NCI-H446 (cell line): ENCODE measurements at places on chromosomes 3 and 15.

DNA sequence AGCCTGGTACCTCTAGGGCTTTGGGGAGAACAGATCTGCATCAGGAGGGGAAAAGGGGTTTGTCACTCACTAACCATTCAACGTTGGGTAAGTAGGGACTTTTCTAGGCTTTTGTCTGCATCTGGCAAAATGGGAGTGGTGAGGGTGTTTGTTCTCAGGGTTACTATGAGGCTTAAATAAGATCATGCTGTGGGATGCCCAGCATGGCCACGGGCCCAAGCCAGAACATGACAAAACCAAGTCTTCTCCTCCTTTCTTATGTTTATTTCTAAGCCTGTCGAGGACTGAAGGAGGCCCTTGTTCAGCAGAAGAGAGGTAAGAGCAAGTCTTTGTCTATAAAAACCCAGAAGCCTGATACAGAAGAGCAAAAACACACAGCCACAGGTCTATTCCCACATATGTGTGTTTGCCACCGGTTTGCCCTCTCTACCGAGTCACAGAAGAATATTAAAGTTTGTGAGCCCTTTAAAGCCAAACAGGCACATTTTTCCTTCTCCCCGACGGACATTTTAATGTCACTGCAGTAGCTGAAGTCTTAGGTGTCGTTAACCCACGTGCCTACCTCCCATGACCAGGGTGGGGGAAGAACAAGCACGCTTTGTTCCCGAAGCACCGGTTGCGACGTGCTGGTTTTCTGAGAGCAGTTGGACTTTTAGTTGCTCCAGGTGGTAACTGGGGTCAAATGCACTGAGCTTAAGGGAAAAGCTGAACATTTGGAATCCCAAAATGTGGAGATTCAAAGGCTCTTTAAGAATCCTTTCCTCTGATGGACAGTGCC lies 72.1 kb downstream of the NOX5 start:
- DNase-seq: no peak

- no peak for DNase-seq
These were observed 28.6 kb upstream of the SERPINI2 start for GRCh38 chr3:167502401-167502800.

DNA sequence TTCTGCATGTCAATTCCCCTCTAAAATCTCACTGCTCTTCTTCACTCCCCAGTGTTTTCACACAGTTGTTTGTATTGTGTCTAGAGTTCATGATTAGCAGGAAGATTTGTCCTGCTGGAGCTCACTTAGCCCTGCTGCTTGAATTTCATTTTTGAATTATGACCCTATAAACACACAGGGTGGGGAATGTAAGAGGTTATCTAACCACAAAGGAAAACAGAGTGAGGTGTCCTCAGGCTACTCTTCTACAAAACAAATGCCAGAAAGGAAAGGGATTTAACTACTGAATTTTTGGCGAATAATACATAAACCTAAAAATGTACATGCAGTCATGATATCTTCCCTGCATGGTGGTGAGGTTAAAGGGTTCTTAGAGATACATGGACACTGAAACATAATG lies 215.1 kb upstream of the CNTN4 start:
- no peak for DNase-seq

DNA sequence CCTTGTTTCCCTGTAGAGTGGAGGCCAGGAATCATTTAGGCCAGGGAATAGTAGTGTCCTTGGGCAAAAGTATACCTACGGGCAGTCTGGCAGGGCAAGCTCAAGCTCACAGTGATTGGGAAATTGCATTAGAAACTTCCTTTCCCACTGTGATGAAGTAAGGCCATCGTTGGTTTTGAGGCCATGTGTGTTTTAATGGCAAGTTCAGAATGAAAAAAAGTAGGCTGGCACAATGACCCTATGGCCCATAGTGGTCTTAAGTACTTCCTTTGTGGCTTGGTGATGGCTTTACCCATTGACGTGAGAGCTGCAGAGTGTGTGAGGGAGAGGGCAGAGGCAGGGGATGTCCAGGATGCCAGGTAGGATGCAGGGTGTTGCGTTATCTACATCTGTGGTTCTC lies 28.8 kb downstream of the LIMD1 start:
- DNase-seq: no peak

DNA sequence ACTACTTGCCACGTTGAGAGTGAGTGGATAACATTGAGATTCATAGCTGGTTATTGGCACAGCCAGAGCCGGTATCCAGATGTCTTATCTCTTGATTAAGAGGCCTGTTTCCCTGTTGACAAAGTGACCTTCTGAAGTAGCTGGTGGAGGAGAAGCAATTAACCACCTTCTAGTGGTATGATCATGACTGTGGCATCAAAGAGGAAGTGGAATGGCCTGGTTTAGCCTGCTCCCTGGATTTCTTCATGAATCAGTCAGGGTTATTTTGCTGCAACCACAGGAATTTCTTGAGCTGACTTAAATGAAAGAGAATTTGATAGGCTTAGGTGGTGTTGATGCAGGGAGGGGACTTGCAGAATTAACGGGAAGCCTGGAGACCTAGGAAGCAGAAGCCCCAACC lies 398.3 kb downstream of the MFSD1 start:
- DNase-seq: no peak

GRCh38 chr3:56900801-56901200 lies 99.1 kb upstream of the ARHGEF3 start:
- no peak for DNase-seq

DNA sequence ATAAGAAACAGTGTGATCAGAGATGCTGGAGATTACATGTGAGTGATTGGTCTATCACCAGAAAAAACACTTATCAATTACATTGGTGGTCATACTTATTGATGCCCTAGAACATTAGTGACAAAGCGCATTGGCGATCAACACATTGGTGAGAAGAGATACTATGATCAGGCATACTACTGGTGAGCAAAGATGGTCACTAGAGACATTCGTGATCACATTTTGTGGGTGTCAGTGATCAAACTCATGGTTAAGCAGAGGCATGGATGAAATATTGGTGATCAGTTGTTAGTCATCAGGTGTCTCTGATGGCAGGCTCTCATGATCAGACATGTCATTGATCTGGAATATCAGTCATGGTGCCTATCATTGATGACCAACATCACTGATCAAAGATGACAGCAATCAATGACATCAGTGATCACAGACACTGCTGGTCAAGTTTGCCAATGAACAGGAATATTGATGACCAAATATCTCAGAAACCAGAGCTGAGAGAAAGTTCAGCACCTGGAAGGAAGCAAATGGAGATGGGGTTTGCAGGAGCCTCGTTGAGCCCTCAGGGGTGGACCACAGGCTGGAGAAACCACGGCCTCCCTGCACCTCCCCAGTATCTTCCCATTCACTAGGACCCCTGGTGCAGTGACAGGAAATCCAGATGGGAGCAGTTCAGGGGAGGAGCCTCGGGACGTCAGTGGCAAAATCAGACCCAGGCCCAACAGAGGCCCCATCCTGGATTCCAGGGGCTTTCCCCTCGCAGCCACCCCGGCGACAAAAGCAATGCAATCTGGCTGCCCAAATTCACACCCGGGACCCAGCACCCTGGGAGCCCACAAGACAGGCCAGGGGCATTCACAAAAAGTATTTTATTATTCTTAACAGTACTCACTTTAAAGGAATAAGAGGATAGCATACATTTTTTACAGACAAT lies 12.2 kb upstream of the DNAJB8 start:
- DNase-seq: no peak

DNA sequence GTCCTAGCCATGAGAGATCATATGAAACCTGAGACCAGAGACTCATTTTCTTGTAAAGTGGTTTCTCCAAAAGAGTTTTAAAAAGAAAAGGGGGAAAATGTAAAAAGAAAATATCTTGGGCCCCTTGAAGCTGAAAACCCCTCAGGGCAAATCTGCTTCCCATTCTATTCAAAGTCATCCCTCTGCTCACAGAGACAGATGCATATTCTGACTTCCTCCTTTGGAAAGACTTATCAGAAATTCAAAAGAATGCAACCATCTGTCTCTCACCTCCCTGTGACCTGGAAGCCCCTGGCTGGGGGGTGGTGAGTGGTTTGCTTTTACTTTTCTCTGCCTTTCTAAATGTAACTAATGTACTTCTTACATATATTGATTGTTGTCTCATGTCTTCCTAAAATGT lies 1154.8 kb downstream of the NSUN3 start:
- DNase-seq: no peak

DNA sequence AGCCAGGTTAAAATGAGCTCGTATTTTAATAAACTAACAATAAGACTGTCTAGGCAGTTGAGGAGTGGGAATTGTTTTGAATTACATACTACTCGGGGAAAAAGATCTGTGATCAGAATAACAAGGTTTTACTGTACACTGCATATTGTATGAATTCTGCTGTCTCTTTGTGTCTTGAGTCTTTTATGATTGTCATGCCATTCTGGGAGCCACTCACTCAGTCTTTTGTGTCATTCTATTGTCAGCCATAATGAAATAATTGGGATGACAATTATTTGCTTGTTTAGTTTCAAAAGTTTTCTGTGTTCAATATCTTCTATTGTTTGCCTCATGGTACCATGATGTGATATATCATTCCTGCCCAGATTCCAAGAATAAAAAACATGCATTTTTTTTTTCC lies 339.6 kb upstream of the TBL1XR1 start:
- DNase-seq: no peak

DNA sequence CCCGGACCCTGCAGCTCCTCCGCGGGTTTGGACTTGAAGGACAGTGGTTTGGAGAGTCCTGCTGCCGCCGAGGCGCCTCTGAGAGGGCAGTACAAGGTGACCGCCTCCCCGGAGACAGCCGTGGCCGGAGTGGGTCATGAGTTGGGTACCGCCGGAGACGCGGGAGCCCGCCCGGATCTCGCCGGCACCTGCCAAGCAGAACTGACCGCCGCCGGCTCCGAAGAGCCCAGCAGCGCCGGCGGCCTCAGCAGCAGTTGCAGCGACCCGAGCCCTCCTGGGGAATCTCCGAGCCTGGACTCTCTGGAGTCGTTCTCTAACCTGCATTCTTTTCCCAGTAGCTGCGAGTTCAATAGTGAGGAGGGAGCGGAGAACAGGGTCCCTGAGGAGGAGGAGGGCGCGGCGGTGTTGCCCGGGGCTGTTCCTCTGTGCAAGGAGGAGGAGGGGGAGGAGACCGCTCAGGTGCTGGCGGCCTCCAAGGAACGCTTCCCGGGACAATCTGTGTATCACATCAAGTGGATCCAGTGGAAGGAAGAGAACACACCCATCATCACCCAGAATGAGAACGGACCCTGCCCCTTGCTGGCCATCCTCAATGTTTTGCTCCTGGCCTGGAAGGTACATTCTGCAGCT lies 634 bp downstream of the MINDY2 start:
- DNase-seq: no peak

- DNase-seq: no peak
These were observed 3.0 kb upstream of the PPP1R2 start for GRCh38 chr3:195546130-195546560.

DNA sequence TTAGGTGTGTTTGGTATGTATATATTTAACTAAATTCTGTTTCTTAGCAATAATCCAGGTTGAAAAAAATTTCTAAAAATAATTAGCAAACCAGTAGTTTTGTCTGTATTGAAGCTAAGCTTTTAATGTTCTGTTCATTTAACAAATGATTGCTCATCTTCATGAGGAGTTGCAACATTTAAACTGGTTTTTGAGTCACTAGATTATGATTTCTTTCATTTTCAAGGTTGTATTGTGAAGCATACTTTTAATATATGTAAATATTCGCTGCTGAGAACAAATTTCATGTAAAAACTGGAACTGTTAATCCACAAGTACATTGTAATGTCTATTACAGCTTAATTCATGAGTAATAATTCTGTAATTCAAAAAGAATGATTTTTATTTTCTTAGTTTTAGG lies 192.7 kb downstream of the MBNL1 start:
- no peak for DNase-seq

- no peak for DNase-seq
These were observed 6.6 kb downstream of the ISG20 start for GRCh38 chr15:88645171-88646087.

GRCh38 chr15:76208786-76209424 lies 102.4 kb downstream of the ETFA start:
- no peak for DNase-seq
